SIG-M5 (cell line): ENCODE measurements at places on chromosomes 3 and 15.

DNA sequence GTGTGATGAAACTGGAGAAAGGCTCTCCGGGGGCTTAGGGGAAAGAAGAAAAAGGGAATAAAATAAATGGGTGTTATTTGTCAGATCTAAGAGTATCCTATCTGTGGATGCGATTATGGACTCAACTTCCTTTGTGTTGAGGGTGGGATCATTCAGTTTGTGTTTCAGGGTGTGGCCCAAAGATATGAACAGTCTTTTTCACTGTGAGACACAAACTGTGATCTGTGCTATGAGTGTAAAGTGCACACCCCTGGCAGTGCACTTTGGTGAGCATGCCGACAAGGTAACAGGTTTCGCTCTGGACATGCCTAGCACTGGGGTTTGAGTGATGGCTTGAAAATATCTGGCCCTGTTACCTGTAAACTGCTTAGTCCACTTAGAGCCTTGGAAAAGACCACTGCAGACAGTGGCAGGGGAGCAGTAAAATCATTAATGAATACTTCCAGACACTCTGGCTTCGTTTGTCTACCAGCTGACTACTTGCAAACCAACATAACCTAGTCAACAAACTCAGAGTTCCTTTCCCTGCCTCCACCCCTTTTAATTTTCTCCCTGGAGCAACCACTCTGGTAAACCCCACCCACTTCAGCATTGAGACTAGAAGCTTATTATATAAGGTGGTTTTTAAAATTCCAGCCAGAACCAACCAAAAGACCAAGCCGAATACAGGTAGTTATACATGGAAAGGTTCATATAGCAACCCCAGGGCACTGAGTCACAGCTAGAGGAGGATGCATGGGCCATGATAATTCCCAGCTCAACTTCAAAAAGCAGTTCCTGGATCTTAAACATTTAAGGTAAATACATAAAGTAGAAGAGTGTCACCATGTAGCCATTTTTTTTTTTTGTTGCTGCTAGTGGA lies 55.1 kb downstream of the TAMM41 start:
- DNase-seq: no peak

GRCh38 chr3:46748170-46748569 lies 30.5 kb upstream of the PRSS50 start:
- DNase-seq: no peak

DNA sequence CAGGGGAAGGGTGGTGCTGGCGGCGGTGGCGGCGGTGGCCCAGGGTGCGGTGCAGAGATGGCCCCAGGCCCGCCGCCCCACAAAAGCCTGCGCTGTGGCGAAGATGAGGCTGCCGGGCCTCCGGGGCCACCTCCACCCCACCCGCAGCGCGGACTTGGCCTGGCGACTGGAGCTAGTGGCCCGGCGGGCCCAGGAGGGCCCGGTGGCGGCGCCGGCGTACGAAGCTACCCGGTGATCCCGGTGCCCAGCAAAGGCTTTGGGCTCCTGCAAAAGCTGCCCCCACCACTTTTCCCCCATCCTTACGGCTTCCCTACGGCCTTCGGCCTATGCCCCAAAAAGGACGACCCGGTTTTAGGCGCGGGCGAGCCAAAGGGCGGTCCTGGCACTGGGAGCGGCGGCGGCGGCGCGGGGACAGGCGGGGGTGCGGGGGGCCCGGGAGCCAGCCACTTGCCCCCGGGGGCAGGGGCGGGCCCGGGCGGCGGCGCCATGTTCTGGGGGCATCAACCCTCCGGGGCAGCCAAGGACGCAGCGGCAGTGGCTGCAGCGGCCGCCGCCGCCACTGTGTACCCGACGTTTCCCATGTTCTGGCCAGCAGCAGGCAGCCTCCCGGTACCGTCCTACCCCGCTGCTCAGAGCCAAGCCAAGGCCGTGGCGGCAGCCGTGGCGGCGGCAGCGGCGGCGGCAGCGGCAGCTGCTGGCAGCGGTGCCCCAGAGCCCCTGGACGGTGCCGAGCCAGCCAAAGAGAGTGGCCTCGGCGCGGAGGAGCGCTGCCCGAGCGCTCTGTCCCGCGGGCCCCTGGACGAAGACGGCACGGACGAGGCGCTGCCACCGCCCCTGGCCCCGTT lies 1.6 kb downstream of the SKOR1 start:
- DNase-seq: no peak

DNA sequence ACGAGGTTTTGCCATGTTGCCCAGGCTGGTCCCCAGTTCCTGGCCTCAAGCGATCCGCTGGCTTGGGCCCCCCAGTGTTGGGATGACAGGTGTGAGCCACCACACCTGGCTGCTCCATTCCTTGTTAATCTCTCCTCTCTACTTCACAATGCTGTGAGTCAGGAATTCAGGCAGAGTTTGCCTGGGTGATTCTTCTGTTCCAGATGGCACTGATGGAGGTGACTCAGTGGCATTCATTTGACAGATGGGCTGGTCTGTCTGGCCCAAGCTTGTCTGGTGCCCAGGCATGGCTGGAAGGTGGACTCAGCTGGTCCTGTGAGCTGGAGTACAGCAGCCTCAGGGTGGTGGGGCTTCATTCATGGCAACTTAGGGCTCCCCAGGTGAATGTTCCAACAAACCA lies 43.2 kb downstream of the SLC6A20 start:
- no peak for DNase-seq

DNA sequence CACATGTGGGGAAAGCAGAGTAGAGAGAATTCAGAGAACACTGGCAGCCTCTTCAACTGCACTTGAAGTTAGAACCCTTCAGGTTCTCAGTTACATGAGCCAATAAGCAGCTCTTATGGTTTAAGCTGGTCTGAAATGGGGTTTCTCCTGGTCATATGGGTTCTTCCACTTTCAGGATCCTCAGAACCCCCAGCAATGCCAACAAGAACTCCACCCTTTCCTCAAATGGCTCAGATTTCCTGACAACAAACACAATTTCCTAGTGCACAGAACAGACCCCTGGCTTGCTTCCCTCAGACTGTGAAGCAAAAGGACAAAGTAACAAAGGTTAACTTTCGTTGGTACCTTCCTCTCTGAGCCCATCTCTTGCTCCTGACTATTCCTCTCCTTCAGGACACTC lies 23.9 kb upstream of the FRMD4B start:
- no peak for DNase-seq

- no peak for DNase-seq
These were observed 172.1 kb upstream of the COL8A1 start for GRCh38 chr3:99466331-99466730.

GRCh38 chr3:35088943-35089342 lies 550.4 kb upstream of the ARPP21 start:
- no peak for DNase-seq

GRCh38 chr3:139187648-139188047 lies 143.0 kb upstream of the PRR23C start:
- no peak for DNase-seq

DNA sequence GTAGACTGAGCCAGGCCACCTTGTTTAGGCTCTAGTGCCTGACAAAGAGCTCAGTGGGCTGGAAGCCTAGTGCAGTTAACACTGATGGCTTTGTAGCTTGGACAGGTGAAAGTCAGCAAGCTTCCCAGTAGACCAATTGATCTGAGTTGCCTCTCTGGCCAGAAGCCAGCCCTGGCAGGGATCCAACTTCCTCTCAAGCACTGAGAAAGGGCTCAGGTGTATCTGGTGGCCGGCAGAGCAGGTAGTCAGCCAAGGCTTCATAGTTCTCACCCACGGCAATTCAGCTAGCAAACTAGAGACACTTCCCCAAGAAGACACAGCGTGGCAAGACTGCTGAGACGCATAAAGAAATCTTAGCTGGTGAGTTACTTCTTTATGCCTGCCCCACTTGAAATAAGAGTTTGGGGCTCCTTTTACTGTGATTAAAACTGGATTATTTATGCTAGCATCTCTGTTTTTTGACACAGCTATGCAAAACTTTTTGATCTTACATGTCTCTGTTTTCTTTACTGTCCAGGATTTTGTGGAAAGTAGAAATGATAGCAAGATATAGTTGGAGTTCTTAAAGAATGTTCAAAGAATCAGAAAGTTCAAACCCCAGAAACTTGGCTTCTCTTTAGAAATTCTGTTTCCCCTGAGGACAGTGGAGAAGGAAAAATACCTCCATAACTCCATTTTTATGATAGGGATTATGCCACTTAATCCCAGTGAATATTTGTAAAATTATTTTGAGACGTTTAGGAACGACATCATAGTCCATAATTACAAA lies 8.4 kb upstream of the CA12 start:
- no peak for DNase-seq

- DNase-seq: peak; percentile 78
These were observed 216.7 kb downstream of the ABHD5 start for GRCh38 chr3:43907508-43907858.

- no peak for DNase-seq
These were observed 142.7 kb upstream of the IGF1R start for GRCh38 chr15:98505611-98506031.

DNA sequence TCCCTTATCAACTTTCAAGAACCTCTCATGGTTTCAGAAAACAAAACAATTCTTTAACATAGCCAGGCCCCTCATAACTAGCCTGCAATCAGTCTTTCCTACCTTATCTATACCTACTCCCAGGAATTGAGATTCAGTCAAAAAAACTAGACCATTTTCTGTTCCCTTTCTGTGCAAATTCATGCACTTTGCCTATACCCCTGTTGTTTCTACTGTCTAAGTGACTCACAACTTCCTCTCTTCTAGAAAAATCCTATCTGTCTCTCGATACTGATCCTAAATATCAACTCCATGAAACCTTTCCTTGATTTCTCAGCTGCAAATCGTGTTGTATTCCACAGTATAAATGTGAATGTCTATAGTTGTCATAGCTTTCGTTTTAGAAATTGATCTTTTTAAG lies 10.9 kb upstream of the IL1RAP start:
- DNase-seq: no peak

- DNase-seq: no peak
These were observed 56.5 kb upstream of the STT3B start for GRCh38 chr3:31476209-31476608.

DNA sequence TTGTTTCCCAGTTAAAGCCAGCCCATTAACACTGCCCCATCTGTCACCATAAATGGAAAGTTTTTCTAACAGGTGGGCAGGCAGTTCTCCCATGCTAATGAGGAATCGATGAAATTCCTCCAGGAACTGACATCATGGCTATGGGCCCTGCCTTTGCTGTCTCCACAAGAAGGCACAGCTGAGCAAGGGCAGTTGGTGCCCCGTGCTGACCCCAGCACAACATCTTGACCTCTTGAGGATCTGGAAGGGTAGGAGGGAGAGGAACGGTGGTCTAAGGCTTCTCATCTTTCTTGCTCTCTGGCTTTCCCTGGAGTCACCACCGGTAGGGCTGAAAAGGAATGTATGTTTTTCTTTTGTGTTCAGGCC lies 46.7 kb downstream of the CHCHD6 start:
- no peak for DNase-seq

GRCh38 chr3:50226888-50227389 lies 9.1 kb upstream of the GNAI2 start:
- no peak for DNase-seq

DNA sequence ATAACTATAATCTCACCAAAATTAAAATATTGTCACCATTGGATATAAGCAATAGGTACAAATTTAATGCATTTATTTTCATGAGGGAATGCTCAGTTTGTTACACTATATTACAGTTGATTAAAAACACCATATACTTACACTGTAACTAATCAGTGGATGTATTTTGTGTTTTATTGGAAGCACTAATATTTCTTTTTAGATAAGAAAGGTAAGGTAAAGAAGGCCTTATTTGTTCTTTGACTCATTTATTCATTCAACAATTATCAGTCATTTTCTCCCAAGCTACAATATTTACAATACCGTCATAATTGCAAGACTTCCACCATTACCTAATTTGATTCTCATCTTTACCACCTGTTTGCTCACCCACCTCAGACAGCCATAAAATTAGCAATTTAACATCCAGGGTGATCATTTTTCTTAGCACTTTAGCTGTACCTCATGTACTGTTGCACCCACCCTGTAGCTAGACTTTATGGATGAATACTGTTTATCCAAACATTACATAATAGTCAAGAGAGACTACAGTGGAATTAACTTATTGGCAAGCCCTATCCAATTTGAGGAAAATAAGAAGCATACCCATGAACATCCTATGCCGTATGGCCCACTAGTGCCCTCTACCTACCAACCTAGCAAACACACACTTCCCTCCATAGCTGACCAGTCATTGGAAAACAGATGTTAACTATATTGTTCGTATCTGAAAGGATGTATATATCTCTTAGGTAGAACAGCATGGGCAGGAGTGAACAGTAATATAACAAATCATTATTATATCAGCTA lies 229.6 kb downstream of the BBX start:
- no peak for DNase-seq

DNA sequence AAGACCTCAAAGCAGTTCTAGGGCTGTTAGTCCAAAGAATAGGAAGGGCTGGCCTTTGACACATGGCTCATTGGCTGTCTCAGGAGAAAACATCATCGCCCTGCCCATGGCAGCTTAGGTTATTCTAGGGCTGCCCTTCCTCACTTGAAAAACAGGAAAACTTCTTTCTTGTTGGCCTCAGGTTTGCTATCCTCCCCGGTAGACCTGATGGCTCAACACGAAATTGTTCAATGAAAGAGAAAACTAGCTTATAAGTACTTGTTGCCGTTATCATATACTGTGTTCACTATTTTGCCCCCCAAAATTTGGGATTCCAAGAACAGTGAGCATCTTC lies 602 bp upstream of the SLTM start:
- DNase-seq: no peak

GRCh38 chr3:14989943-14990779 lies 42.8 kb downstream of the NR2C2 start:
- no peak for DNase-seq

- DNase-seq: no peak
These were observed 136.9 kb downstream of the HCN4 start for GRCh38 chr15:73231661-73232419.

DNA sequence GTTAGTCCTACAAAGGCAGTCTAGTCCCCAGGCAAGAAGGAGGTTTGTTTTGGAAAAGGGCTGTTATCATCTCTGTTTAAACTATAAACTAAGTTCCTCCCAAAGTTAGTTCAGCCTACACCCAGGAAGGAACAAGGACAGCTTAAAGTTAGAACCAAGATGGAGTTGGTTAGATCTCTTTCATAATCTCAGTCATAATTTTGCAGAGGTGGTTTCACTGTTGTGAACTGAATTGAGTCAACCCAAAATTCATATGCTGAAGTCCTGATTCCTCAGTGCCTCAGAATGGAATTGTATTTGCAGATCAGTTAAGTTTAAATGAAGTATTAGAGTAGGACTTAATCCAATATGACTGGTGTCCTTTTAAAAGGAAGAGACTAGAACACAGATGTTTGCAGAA lies 101.0 kb upstream of the C3orf80 start:
- DNase-seq: no peak
